ENCODE measurements at places on chromosomes 7 and 10. TPM values are rescaled to one million over a fixed set of nuclear protein-coding genes. Genes with fewer than 3 reads are reported as not detected.
A peak's percentile ranks its signal among the peaks of the same experiment; 100 is the strongest.

HABP2 gene
- total RNA-seq = not detected

NEUROD6 gene
- not detected for total RNA-seq

ASB10 gene
- not detected for total RNA-seq

CYP2W1 gene
- total RNA-seq = not detected

PLEKHS1 gene
- 0.07 TPM for total RNA-seq

CALHM1 gene
- 0.40 TPM for total RNA-seq

- H3K4me3 ChIP-seq = no peak overlapping the region
- H3K4me1 ChIP-seq = peaks cover 26% of the 10 kb centered on the region
- DNase-seq = no peak
- no peaks in the 10 kb centered on the region for H3K36me3 ChIP-seq
Observed at GRCh38 chr10:71644307-71645180, 75.0 kb downstream of the C10orf105 start.

- H3K27me3 ChIP-seq = no peaks in the 10 kb centered on the region
- H3K4me3 ChIP-seq = no peak overlapping the region
- no peaks in the 10 kb centered on the region for H3K36me3 ChIP-seq
- H3K27ac ChIP-seq = no peak overlapping the region
- H3K4me1 ChIP-seq = no peaks in the 10 kb centered on the region
Observed at GRCh38 chr7:81213394-81213793, 294.5 kb upstream of the SEMA3C start.

DNA sequence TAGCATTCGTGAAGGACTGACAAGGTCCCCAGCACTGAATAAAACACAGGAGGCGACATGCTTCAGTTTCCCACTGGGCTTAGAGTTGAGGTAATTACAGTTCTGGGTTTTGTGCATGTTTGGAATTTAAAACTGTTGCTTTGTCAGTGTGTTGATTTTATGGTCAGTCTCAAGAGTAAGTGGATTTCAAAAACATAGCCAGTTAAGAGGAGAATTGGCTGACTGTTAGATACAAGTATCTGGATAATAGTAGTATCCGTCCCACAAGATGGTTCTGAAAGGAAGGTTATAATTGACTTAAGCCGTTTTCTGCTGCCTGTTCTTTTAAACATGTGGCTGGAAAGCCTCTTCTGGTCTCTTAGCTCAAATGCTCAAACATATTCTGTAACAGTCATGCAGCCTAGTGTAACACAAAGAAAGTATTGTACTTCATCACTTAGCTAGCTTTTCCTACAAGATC, 170.9 kb downstream of the POLR1F start:
- H3K4me3 ChIP-seq = no peak overlapping the region
- H3K27ac ChIP-seq = no peak overlapping the region
- H3K27me3 ChIP-seq = no peaks in the 10 kb centered on the region
- H3K4me1 ChIP-seq = no peaks in the 10 kb centered on the region
- no peaks in the 10 kb centered on the region for H3K36me3 ChIP-seq
- DNase-seq = no peak

DNA sequence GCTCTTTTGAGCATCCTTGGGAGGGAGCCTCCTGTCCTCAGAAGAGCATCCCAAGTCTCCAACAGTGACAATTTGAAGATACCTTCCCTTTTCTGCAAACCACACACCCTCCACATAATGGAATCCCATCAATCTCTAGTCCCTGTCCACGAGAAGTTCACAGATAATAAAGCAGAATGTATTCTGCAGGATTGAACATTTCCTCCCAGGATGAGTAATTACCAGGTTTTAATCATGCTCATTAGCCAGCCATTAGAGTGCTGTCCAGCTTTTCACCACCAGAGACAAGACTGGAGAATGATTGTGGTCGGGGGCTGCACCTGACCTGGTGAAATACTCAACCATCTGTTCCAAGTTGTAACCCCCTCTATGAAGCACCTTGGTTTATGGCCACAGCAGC, 958.6 kb downstream of the KCNMA1 start:
- no peak overlapping the region for H3K27ac ChIP-seq
- DNase-seq = no peak
- H3K27me3 ChIP-seq = no peaks in the 10 kb centered on the region
- H3K4me3 ChIP-seq = no peak overlapping the region
- H3K4me1 ChIP-seq = no peaks in the 10 kb centered on the region

DNA sequence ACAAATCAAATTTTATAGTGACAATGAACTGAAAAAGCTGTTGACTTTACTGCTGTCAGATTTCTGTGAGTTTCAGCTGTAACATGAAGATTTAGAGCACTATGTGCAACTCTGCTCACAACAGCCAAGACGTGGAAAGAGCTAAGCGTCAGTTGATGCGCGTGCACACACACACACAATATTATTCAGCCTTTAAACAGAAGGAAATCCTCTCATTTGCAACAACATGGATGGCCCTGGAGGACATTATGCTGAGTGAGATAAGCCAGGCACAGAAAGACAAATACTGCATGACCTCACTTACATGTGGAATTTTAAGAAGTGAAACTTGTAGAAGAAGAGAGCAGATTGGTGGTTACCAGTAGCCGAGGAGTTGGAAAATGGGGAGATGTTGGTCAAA, 82.8 kb upstream of the FRMD4A start:
- no peak for DNase-seq
- H3K4me1 ChIP-seq = peaks cover 16% of the 10 kb centered on the region
- H3K27ac ChIP-seq = no peak overlapping the region
- no peaks in the 10 kb centered on the region for H3K36me3 ChIP-seq
- no peak overlapping the region for H3K4me3 ChIP-seq

DNA sequence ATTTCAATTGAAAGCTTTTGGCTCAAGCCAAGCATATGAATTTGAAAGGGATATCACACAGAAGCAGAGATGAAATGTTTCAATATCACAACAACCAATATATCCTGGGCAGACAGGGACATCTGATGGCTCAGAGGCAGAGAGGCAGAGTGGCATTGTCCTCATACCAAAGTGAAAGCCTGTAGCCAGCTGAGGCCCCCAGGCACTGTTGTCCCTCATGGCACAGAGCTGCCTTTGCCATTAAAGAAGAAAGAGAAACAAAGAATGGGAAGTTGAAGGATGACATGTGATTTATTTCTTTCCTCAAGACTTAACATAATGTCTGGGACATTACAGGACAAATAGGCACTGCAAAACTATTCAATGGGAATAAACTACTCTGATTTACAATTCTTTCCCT, 504.3 kb upstream of the PCDH15 start:
- DNase-seq = no peak
- H3K27me3 ChIP-seq = no peaks in the 10 kb centered on the region
- no peak overlapping the region for H3K4me3 ChIP-seq
- H3K4me1 ChIP-seq = no peaks in the 10 kb centered on the region

DNA sequence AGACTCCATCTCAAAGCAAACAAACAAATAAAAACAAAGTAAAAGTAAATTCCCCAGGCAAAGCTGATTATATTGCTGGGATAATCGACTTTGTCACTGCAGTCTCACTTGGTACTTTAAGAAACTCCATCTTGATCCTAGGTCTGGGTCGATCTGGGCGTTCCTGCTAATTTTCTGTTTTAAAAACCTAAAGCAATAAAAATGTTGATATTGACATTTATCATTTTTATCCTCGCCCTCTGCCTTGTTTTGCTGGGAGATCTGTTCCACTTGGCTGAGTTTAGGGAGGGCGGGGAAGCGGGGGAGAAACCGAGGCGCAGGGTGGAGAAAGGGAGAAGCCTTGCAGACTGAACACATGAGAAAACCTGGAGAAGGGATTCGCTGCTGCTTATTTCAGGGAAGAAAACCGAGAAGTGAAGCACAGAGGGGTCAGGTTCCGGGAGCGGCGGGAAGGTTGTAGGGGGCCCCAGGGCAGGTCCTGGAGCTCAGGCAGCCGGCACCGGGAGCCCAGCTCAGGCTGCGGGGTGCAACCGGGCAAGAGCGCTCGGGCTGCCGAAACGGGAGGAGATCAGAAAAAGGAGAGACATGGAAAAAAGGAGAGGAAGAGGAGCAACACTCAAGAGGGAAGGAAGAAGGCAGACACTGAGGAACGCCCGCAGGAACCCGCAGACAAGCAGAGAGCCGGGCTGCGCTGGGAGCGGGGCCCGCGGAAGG, 27.3 kb upstream of the KMT2C start:
- no peaks in the 10 kb centered on the region for H3K27me3 ChIP-seq
- H3K4me3 ChIP-seq = peak overlapping the region; percentile 97
- H3K4me1 ChIP-seq = peaks cover 26% of the 10 kb centered on the region
- H3K27ac ChIP-seq = peak overlapping the region; percentile 90

GRCh38 chr7:143300959-143301935, 13.1 kb downstream of the CASP2 start:
- peaks cover 92% of the 10 kb centered on the region for H3K36me3 ChIP-seq
- no peak for DNase-seq
- peaks cover 22% of the 10 kb centered on the region for H3K4me1 ChIP-seq
- peak overlapping the region; percentile 59 for H3K27ac ChIP-seq
- H3K4me3 ChIP-seq = no peak overlapping the region
- no peaks in the 10 kb centered on the region for H3K27me3 ChIP-seq

DNA sequence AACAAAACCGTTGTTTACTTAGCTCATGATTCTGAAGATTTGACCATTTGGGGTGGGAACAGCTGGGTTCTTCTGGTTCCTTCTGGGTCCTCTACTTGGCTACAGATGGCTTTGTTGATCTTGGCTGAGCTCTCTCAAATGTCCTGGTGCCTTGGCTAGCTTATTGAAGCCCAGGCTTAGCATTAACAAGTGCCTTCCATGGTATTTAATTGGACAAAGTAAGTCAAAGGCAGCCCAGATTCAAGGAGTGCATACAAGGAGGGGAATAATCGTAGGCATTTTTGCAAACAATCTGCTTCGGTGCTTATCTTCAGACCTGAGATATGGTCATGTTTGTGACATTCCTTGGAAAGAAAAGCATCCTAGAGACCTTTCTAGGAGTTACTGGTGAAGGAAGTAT, 81.4 kb downstream of the ADCYAP1R1 start:
- no peak overlapping the region for H3K27ac ChIP-seq
- H3K4me1 ChIP-seq = no peaks in the 10 kb centered on the region
- DNase-seq = no peak
- H3K36me3 ChIP-seq = no peaks in the 10 kb centered on the region
- H3K27me3 ChIP-seq = peaks cover 5% of the 10 kb centered on the region
- no peak overlapping the region for H3K4me3 ChIP-seq

DNA sequence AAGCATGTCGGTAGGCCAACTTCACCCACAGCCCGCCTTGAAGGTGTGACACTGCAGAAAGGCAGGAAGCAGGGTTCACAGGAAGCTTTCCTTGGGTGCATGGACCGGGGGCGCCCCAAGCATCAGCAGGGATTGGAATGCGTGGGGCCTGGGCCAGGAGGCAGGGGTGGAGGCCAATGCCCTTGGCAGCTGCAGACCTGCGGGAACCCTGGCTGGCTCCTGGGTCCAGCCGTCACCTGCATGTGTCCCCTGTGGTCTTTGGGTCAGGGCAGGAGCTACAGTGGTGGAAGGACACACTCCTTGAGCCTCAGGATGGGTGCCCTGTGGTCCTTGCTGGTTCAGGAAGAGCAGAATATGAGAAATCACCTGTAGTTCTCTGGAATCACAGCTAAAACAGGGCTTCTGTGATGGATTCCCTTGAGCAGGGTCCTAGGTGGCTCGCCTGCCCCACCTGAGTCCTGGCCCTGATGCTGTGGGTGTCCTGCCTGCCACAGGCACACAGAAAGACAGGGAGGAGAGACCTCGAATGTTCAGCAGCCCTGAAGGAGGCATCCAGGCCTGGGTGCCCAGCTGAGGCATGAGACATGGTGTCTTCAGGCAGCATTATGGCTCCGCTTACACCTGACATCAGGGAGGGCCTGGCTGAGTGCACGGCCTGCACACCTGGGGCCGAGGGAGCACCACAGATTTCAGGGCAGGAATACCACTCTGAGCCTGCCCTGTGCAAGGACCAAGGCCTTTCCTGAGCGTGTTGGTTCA, 15.1 kb downstream of the ANTXRL start:
- no peak for DNase-seq
- H3K27me3 ChIP-seq = no peaks in the 10 kb centered on the region
- peaks cover 23% of the 10 kb centered on the region for H3K4me1 ChIP-seq
- no peaks in the 10 kb centered on the region for H3K36me3 ChIP-seq

- H3K27me3 ChIP-seq = peaks cover 4% of the 10 kb centered on the region
- H3K27ac ChIP-seq = no peak overlapping the region
- H3K4me3 ChIP-seq = no peak overlapping the region
- no peak for DNase-seq
Observed at GRCh38 chr10:8144496-8144895, 90.0 kb downstream of the GATA3 start.

- H3K4me3 ChIP-seq = peak overlapping the region; percentile 79
- no peaks in the 10 kb centered on the region for H3K27me3 ChIP-seq
- no peaks in the 10 kb centered on the region for H3K36me3 ChIP-seq
- peaks cover 13% of the 10 kb centered on the region for H3K4me1 ChIP-seq
- H3K27ac ChIP-seq = no peak overlapping the region
Observed at GRCh38 chr7:155345490-155345889, 47.8 kb downstream of the INSIG1 start.

- no peak overlapping the region for H3K27ac ChIP-seq
- H3K36me3 ChIP-seq = peaks cover 4% of the 10 kb centered on the region
- no peak overlapping the region for H3K4me3 ChIP-seq
- H3K27me3 ChIP-seq = no peaks in the 10 kb centered on the region
- DNase-seq = no peak
Observed at GRCh38 chr7:33516568-33516967, 387.2 kb downstream of the BBS9 start.

DNA sequence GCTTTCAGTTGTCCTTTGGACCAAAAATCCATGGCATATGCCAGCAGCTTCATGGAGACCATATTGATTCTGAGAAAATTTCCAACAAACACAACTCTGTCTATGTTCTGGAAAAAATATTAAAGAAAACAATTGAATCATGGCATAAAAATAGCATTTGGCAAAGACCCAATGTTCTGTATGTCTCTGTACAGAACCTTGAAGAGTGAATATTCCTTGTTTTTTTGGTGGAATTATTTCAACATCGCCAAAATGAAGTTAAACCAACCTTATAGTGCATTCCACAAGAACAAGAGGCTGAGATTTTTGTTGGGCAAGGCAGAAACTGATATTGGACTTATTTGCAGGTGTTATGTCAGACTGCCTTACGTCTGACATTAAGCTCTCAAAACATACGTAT, 53.3 kb upstream of the SLC16A12 start:
- no peaks in the 10 kb centered on the region for H3K36me3 ChIP-seq
- H3K27me3 ChIP-seq = no peaks in the 10 kb centered on the region
- DNase-seq = no peak
- no peak overlapping the region for H3K27ac ChIP-seq

GRCh38 chr7:106626376-106627164, 34.4 kb downstream of the CCDC71L start:
- no peaks in the 10 kb centered on the region for H3K4me1 ChIP-seq
- no peak for DNase-seq
- no peaks in the 10 kb centered on the region for H3K36me3 ChIP-seq
- no peak overlapping the region for H3K4me3 ChIP-seq

GRCh38 chr7:209416-209815, 17.0 kb downstream of the FAM20C start:
- no peaks in the 10 kb centered on the region for H3K4me1 ChIP-seq
- H3K4me3 ChIP-seq = no peak overlapping the region
- H3K27ac ChIP-seq = no peak overlapping the region
- no peaks in the 10 kb centered on the region for H3K27me3 ChIP-seq
- H3K36me3 ChIP-seq = no peaks in the 10 kb centered on the region
- DNase-seq = no peak
